ENCODE measurements at places on chromosomes 7 and 10.

DNA sequence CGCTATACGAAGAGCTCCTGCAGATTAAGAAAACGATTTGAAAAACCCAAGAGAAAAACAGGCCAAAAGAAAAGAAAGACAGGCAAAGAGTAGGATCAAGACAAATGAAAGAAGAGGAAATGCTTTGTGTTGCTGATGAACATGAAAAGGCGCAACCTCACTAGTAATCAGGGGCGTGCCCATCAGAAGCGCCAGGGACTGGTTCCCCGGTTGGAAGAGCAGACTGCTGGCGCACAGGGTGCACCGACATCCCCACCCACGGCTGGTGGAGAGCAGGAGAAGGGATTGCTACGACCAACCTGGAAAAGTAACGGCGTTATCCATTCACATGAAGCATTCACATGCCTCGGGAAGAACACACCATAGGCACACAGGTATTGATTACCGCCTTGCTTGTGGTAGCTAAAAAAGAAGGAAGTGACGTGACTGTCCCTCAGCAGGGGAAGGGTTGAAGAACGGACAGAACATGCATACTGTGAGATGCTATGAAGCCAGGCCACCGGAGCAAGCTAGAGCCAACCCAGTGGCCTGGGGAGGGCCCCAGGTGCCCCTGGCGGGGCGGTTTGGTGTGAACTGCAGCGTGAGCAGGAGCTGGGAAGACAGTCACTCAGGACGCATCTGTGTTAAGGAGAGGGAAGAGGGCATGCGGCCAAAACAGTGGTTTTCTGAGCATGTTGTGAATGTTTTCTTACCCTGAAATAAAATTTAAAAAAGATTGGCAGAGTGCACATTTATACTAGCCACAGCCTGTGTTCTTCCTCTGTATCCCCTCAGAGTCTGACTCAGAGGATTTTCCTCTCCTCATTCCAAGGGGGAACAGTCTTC is 18.3 kb downstream of the AGAP3 start:
- DNase-seq = no peak

DNA sequence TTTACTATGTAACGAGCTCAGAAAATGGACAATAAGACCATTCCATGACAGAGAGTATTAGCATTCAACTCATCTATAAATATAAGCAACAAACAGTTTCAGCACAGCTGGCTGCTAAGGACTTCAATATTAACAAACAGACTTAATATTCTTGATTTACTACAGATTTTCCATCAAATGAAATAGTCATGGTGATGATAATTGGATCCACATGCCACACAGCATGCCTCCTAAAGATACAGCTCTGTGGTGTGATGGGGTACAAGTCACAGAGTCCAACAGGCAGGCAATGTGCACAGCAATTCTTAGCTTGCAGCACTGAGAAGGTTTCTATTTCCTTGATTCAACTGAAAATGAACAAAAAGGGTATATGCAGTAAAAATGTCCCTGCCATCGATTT is 54.0 kb downstream of the DOCK4 start:
- no peak for DNase-seq

DNA sequence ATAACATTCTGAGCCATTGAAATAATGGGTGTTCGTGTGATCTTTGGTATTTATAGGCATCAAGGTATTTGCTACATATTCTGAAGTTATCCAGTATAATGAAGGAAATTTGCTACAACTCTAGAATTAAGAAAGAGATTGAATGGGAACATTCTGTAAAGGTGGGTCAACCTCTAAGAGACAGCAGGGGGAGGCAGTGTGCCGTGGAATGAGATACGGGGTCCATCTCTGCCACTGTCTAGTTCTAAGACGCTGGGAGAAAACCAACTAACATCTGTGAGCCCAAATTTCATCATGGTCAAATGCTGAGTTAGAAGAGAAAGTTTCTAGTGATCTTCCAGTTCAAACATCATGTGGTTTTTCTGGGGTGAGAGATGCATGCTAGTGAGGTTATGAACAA is 368.9 kb downstream of the SORCS1 start:
- no peak for DNase-seq

GRCh38 chr7:10239695-10240345 is 733.9 kb upstream of the PHF14 start:
- no peak for DNase-seq

GRCh38 chr10:70302292-70302691 is 18.5 kb upstream of the NPFFR1 start:
- DNase-seq = no peak

- DNase-seq = peak; percentile 2
Observed at GRCh38 chr10:25725917-25726716, 207.9 kb upstream of the MYO3A start.

DNA sequence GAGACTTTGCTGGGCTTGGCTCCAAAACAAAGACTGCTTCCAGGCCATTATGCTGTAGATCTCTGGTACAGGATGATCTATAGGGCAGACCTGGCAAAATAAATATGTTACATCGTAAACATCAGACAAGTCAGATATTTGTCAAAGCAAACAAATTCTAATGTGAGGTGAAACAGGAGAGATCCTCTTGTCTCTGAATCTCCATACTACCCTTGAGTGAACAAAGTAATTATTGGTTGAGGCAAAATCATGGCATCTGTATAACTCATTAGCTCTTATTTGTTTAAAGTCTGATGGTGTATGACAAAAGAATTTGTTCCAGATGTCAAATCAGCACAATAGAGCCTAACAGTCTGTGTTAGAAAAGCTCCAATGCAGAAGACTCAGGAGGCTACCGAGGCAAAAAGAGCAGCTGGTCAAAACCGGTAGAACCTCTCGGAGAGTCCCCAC is 1291.5 kb downstream of the TYW1 start:
- no peak for DNase-seq

DNA sequence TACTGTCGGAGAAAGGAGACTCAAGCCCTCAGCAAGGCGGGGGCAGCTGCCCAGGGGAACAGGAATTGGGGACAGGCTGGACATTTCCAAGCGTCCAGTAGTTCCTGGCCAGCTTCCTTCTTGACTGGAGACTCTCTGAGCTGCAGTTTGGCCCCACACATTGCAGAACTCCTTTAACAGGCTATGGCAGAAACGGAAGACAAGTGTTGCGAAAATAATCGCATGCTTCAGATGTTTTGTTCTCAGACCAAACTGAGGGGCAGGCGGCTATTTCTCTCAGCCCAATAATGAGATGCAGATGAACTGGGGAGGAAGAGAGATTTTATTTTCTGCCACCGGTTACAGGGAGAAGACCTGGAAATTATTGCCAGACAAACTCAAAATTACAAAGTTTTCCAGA is 88.0 kb upstream of the PFKP start:
- no peak for DNase-seq

DNA sequence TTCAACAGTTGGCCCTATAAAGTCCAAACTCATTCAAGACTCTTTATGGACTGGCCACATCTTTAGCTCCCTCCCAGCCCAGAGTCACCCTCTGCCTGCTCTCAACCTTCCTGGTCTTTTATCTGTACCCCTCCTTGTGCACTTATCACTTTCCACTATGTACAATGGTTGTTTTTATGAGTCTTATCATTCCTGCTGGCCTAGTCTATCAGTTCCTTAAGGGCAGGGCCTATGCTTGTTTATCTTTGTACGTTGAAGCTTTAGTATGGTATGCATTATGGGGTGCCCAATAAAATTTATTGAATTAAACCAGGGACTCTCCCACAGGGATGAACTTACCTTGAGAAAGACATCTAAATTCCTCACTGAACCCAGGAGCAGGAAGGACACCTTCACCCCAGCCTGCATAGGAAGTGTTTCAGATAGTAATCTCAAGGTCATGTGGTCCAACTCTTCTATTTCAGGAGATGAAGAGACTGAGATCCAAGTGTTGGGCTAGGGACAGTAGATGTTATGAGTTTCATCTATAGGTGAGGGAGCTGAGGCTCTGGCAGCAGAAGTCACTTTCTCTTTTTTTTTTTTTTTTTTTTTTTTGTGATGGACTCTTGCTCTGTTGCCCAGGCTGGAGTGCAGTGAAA is 13.3 kb upstream of the PDCD4 start:
- no peak for DNase-seq

DNA sequence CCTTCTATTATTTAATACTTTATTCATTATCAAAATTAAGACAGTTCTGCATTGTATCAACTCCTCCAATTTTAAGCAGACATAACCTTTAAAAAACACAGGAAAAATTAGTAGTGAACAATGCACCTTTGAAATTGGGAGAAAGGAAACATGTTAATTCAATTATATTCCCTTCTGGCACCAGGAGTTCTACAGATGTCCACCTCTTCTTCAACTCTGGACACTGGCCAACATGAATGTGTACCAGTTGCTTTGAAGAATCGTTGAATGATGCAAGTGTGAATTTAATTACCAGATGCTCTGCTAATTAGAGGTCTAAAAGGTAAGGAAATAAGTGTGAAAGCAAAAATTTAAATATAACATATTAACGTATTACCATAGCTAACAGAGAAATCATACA is 206.7 kb upstream of the IGFBP3 start:
- DNase-seq = no peak

- no peak for DNase-seq
Observed at GRCh38 chr7:10939237-10939910, 34.3 kb upstream of the PHF14 start.

DNA sequence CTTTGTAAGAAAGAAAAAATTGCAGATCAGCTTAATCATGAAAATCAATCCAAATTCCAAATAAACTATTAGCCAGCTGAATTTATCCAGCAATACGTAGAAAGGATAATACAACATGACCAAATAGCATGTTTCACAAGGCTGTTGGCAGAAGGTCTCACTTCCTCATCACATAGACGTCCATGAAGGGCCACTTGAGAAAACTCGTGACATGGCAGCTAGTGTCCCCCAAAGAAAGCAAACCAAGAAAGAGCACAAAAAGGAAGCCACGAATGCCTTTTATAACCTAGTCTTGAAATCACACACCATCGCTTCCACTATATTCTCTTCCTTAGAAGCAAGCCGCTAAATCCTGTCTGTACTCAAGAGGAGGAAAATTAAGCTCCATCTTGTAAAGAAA is 105.6 kb upstream of the NRBF2 start:
- no peak for DNase-seq

DNA sequence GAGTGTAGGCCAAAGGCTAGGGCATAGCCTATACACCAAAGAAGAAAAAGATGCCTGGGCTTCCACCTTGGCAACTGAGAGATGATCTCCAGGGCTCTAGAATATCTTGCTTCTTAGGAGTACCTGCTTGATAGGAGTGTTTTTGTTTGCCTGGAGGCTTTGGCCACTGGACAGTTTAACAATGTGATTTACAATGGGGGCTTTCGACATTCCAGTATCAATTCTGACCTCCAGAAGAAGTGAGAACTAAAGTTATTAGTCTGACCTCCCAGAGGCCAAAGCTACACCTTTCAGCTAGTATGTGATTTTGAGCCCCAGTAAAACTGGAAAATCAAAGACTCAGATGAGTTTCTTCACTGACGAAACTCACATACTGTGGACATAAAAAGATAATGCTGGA is 96.1 kb downstream of the JMJD1C start:
- DNase-seq = no peak

DNA sequence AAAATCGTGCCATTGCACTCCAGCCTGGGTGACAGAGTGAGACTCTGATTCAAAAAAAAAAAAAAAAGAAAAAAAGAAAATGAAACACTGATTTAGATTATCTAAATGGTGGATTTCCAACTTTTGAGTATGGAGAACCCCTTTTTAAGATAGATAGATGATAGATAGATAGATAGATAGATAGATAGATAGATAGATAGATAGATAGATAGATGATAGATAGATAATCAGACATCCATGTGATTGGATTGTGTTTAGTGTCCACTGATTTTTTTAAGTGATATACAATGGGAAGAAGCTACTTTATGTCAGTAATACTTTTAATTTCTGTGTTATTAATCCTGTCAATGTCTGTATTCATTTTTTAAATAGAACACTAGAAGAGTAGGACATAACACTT is 6.0 kb downstream of the OIT3 start:
- DNase-seq = no peak

DNA sequence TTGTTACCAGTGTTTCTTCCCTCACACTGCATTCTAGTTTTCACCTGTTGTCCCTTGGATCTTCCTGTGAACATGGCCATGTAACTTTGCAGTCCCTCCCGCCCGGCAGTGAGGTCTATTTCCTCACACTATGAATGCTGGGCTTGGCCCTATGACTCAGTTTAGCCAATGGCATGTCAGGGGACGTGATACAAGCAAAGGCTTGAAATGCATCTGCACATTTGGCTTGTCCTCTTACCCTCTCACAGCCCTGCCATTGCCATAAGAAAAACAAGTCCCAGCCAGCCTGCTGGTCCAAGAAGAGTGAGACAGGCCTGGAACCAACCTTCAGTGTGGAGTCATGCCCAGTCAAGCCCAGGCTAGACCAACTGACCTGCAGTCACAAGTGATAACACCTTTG is 17.1 kb upstream of the EZH2 start:
- no peak for DNase-seq

DNA sequence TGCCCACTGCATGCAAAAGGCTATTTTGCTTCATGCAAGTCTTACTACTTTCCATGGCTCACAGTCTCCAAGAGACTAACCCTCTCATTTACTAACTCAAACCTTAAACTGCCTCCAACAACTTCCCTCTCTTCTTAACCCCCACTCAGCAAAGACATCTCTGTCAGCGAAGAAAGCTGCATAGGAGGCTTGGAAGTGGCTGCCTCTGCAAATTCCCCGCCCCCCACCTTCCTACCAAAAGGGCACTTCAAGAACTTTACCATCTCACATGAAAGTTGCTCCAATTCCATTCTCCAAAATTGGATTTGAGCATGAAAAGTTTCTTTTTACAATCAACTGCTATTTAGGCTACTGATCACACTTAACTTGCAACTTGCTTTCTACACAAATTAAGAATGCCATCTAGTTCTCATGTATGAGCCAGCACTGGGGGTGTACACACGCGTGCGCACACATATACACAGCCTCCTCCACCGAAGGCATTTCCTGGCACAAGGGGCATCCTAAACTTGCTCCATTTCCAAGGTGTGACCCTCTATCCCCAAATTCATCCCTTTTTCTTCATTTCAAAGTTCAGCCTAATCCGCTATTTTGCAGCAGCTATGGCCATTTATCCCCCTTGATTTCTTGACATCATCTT is 1.8 kb downstream of the CCDC6 start:
- no peak for DNase-seq

- no peak for DNase-seq
Observed at GRCh38 chr7:2175091-2175490, 57.7 kb downstream of the MAD1L1 start.

- no peak for DNase-seq
Observed at GRCh38 chr7:150399421-150400007, 20.4 kb downstream of the ZNF775 start.

- no peak for DNase-seq
Observed at GRCh38 chr10:34178756-34179155, 636.3 kb downstream of the PARD3 start.

DNA sequence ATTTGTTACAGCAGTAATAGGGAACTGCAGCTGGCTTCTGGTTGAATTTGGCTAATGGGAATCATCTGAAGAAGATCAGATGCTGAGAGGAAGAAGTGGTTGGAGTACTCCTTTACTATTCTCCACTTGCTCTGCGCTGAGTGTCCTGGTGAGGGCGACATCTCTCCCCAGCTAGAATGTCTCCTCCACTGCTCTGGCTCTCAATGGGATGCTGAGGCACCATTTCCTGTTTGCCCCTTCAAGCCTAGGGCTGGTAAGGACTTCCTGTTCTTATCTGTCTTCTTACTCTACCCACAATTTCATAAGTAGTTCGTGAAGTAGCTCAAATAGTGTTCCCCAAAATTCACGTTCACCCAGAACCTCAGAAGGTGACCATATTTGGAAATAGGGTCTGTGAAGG is 43.2 kb upstream of the TES start:
- no peak for DNase-seq

- DNase-seq = no peak
Observed at GRCh38 chr10:10222304-10222841, 795.3 kb upstream of the CELF2 start.

- no peak for DNase-seq
Observed at GRCh38 chr10:121510201-121510771, 88.0 kb downstream of the FGFR2 start.

All from stimulated activated CD4-positive, alpha-beta T cell treated with anti-CD3 and anti-CD28 coated beads, TNF-alpha, amount 100 ng/mL, for 24 hours (primary cell).